Stimulated activated CD4-positive, alpha-beta T cell treated with anti-CD3 and anti-CD28 coated beads, Interleukin-12 subunit alpha, Interleukin-12 subunit beta, amount 100 ng/mL, for 4 hours (primary cell): ENCODE measurements at places on chromosomes 12 and 14.

- DNase-seq = no peak
These were observed 2.0 kb downstream of the PHB2 start for GRCh38 chr12:6968426-6968825.

DNA sequence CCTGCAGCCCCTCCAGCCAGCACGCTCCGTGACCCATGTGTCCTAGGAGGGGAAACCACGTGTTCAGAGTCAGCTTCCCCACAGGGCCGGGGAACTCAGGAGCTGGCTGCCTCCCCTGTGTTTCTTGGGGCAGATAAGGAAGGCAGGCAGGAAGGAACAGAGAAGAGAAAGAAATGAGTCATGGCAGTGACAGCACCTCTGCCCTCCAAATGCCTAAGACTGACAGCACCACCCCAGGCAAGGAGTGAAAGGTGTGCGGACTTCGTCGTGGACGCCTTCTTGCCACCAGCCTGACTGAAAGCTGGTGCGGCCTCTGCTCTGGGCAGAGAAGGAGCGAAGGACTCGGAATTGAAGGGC is 167.0 kb upstream of the FKBP4 start:
- DNase-seq = no peak

- no peak for DNase-seq
These were observed 342 bp downstream of the DICER1 start for GRCh38 chr14:95157048-95157326.

DNA sequence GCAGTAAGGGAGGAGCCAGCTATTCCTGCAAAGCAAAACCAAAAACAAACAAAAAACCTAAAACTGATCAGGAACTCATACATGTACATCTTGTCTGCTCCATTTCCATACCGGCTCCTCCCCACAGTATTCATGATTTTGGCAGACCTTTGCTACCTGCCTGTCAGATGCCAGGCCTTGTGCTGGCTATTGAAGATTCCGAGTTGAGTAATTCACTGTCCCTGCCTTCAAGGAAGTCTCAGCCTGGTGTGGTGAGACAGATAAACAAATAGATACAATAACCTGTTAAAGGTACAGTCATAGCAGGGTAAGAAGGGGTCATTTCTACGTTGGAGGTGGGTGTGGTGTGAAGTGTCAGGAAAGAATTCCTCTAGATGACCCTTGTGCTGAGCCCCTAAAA is 42.7 kb downstream of the SUSD6 start:
- DNase-seq = no peak

- no peak for DNase-seq
These were observed 2.2 kb upstream of the DAAM1 start for GRCh38 chr14:59186306-59186705.
